ENCODE measurements at places on chromosomes 4 and X.
A peak's percentile ranks its signal among the peaks of the same experiment; 100 is the strongest.

DNA sequence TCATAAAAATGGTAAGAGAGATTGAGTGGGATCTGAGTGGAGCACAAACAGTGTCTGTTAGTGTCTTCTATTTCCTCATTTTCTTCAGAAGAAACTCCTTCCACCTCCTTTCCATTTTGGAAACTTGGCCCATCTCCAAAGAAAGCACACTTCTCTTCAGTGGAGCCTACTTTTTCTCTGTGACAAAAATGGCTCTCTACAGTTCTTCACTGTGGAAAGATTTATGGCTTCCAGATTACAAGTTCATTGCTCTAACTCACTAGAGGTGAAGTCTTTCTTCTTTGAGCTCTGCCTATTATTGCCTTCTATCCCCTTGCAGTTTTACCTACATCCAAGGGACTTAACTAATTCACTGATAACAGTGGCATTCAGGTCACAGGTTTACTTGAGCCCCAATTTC, 325.8 kb downstream of the ANTXR2 start:
- no peak for DNase-seq

DNA sequence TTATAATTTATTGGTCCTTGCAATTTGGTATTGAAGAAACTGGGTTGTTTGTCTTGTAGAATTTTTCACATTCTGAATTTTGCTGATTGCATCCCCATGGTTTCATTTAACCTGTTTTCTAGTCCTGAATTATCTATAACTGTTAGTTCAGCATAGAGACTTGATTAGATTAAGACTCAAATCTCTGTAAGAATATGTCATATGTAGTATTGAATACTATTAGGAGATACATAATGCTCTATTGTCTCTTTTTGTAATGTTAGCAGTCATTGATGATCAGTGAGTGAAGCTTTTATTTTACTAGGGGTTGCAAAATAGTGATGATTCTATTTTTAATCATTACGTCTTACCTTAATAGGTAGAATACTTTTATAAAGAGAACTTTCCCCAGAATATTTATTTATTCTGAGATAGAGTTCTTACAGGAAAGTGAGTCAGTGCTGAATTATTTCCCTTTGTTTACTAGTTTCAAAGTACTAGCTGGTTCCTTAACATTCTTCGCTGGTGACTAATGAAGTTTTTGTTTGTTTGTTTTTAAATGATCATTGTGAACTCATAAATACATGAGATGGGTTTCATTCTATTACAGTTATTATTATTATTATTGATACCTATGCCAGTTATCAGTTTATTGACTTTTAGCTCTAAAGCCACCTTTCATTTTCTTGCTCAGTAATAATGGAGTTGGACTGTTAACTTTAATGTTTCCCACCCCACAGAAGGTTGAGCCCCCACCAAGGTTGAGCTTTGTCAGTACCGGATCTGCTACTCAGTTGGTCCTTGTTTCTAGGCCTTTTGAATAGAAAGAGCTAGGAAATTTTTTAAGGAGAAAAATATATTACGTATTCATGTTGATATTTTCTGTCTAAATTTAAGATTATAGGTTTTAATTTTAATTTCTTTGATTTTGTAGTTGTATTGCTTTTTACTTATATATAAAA, 102.3 kb downstream of the LARP1B start:
- peak; percentile 86 for DNase-seq

- peak; percentile 78 for DNase-seq
Observed at GRCh38 chr4:41155194-41155830, 59.0 kb downstream of the APBB2 start.

GRCh38 chrX:128436397-128437103, 384.3 kb upstream of the ACTRT1 start:
- DNase-seq: no peak

DNA sequence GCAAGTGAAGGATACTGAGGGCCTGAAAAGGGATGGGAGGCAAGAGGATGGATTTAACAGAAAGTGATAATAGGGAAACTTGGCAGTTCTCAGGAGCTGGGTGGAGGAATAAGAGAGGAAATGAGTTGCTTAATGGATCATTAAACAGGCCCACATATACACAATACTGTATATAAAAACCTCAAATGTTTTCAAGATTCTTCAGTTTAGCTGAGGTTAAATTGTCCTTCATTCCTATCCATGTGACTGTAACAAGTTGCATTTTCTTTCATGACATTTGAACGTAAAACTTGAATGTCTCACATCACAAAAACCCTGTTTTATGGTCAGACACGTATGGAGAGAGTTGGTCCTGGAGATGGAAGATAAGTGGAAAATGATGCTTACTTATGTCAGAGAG, 76.5 kb upstream of the PLAC8 start:
- DNase-seq: no peak

DNA sequence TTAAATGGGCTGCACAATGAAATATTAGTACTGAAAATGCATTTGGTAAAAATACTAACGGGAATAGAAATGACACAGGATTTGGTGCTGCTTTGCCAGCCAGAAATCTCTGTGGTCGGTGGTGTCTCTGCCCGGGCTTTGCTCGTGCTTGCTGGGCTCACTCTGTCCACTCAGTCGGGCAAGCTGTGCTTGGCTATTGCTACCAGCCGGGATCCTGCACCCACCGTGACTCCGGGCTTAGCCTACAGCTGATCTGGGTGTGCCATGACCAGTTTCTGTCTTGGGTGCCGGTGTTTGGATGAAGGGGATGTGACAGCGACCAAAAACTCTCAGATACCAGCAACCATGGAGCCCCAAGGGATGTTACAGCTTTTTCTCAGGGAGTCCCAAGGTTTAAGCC, 487.7 kb downstream of the TECRL start:
- DNase-seq: no peak

DNA sequence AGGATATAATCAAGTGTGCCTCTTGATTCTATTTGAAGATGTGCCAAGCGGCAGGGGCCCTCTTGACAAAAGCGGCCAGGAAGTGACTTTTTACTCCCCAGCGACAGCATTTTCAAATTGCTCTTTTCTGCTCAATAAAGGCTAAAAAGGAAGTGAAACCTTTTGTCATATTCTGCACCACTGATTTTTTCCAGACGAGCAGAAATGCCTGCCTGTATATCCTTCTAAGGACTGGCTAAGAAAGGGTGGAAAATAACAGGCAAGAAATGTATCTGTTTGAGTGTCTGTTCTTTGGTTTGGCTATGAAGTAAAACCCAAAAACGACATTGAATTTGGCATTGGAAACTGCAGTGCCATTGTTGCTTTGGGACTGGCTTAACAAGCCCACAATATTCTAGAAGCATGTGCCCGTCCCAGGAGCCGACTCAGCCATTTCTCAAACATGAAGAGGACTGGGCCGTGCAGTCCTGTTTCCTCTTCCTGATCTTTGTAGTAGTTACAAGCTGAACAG, 25.4 kb downstream of the TMSB4X start:
- no peak for DNase-seq

GRCh38 chr4:140346136-140346535, 27.3 kb upstream of the SCOC start:
- no peak for DNase-seq

DNA sequence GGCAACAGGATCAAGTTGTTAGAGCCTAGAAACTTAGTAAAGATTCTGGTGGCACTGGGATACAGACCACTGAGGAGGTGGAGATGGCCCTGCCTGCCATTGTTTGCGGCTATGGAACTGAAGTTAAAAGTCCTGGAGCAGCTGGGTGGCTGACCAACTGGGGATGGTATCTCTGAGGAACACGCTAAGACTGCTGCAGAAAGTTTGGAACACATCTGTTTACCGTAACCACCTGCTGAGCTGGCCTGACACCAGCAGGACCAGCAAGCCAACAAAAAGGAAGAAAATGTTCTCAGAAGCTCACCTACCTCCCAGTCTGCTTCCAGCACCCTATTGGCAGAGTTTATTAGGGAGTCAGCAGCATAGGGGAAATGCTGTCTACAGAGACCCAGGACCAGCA, 17.4 kb upstream of the PACRGL start:
- no peak for DNase-seq
